ENCODE measurements at places on chromosomes 5 and 9. TPM values are rescaled to one million over a fixed set of nuclear protein-coding genes. Genes with fewer than 3 reads are reported as not detected.
A peak's percentile ranks its signal among the peaks of the same experiment; 100 is the strongest.

The MARCOL gene
- total RNA-seq, result not detected

The RFESD gene
- total RNA-seq, result 4.2 TPM

The WHRN gene
- 28.2 TPM for total RNA-seq

The SPAAR gene
- total RNA-seq, result 0.14 TPM

The IL9 gene
- not detected for total RNA-seq

The LTC4S gene
- 5.0 TPM for total RNA-seq

The SLC6A19 gene
- not detected for total RNA-seq

The PTPRD gene
- 109 TPM for total RNA-seq

The FLT4 gene
- 1.8 TPM for total RNA-seq

The GABRP gene
- total RNA-seq, result 327 TPM

The GPBP1 gene
- total RNA-seq, result 134 TPM

The UHRF2 gene
- 61.2 TPM for total RNA-seq

The IFNK gene
- not detected for total RNA-seq

The RXRA gene
- 46.0 TPM for total RNA-seq

The PRRX2 gene
- 10.1 TPM for total RNA-seq

The AGTPBP1 gene
- total RNA-seq, result 27.0 TPM

The TEX48 gene
- total RNA-seq, result not detected

The SLC45A2 gene
- total RNA-seq, result 0.45 TPM

- no peak for DNase-seq
These were observed 91.4 kb downstream of the ADAMTS12 start for GRCh38 chr5:33800241-33800950.

DNA sequence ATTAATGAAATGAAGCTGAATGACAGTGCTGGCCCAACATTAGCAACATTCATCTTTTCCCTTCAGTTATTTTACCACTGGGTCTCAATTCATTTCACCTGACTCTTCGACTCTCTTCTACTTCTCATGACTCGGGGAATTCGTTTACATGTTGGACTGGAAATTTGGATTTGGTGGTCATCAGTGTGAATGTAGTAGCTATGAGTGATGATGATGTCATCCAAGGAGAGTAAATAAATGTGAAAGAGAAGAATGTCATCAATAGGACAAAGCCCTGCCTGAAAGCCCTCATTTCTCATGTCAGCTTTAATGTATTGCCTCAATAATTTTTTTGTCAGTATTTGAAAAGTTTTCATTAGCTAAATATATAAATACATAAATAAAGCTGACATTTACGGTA is 21.9 kb upstream of the CFAP95 start:
- no peak for DNase-seq

- DNase-seq, result no peak
These were observed 179.9 kb upstream of the SEMA6A start for GRCh38 chr5:116754556-116754955.

- no peak for DNase-seq
These were observed 2.4 kb downstream of the CD180 start for GRCh38 chr5:67194166-67194565.

GRCh38 chr9:108756746-108757490 is 98.9 kb downstream of the ACTL7B start:
- no peak for DNase-seq

GRCh38 chr5:43627028-43627427 is 24.0 kb downstream of the NNT start:
- no peak for DNase-seq

GRCh38 chr5:94694671-94695070 is 76.2 kb downstream of the SLF1 start:
- no peak for DNase-seq

GRCh38 chr5:148841519-148841918 is 15.1 kb downstream of the ADRB2 start:
- no peak for DNase-seq

DNA sequence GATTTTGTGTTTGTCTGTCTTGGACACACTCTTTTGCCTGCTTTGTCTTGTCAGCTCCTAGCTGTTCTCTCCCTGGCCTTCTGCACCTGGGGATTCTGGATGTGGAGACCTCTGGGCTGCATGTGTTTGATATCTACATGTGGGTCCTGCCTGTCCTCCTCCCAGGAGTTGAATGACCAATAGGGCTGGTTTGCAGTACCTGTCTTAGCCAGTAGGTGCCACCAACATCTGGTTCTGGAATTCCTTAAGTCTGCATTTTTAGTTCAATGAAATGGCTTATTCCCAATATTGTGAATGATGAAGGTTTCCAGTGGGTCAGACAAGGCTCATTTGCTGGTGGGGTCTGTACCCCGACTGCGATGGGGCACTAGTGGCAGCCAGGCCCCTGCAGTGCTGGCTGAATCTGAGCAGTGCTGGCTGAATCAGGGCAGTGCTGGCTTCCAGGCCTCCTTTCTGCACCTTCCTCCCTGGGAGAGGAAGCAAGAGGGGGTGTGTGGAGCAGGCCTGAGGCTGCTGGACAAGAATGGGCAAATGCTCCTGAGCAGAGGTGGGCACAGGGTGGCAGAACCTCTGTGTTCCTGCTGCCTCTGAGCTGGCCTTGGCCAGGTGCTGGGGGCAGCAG is 73.3 kb downstream of the RXRA start:
- no peak for DNase-seq

GRCh38 chr5:107512029-107512428 is 158.7 kb downstream of the EFNA5 start:
- DNase-seq, result no peak

- DNase-seq, result no peak
These were observed 238.9 kb upstream of the NR4A3 start for GRCh38 chr9:99582814-99583213.

DNA sequence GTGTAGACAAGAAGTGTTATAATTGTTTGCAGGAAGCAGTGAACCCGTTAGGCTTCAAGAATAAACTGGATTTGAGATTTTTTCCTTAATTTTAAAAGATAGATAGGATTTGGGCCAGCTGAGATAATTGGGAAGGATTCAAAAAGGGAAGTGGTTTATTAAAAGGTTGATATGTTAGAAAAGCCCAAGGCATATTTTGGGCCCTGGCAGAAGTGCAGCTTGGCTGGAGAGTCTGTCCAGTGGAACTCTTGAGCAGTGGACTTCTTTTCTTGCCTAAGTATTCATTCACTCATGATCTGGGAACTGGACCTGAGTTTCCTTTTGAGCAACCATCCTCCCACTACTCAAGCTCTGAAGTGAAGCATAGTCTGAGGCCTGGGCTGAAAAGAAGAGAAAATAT is 433.4 kb downstream of the ZSWIM6 start:
- DNase-seq, result no peak

- DNase-seq, result no peak
These were observed 96.7 kb upstream of the ALDH1B1 start for GRCh38 chr9:38295764-38296163.

DNA sequence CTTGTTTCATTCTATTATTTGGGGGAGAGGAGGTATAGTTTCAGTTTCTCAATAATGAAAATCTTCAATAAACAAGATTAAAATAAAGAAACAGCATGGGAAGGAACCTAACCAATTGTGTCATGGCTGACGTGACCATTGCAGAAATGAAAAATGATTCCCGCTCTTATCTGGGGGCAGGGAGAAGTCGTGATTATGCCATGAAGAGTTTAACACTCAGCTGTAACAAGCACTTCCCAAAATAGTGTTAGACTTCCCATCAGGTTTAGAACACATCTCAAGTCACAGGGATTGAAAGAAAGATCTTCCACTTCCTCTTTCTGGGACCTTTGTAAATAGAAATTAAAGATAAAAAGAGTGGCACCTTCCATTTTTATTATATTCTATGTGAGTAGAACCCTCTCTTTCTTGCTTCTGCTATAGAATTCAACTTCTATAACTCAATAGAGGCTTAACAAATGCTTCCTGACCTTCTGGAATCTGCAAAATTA is 122.2 kb downstream of the TRPM6 start:
- no peak for DNase-seq

- no peak for DNase-seq
These were observed 24.9 kb downstream of the LPCAT1 start for GRCh38 chr5:1498623-1499416.

- no peak for DNase-seq
These were observed 14.3 kb downstream of the AFF4 start for GRCh38 chr5:132949136-132949535.

DNA sequence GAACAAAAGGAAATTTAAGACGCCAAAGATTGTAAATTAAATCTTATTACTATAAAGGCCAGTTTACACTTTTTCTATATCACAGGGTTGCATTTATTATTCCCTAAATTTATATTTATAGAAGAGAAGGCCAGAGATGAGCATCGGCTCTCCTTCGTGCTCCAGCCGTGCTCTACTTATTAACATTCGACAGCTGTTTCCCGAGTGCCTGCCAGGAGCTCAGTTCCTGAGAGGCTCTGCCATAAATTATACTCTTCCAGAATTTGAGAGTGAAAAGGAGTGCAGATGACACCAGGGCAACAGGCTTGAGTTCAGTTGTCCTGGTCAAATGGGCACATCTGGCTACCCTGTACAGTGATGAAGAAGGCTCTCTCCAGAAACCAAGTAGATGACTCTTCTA is 70.1 kb downstream of the PCSK5 start:
- no peak for DNase-seq

DNA sequence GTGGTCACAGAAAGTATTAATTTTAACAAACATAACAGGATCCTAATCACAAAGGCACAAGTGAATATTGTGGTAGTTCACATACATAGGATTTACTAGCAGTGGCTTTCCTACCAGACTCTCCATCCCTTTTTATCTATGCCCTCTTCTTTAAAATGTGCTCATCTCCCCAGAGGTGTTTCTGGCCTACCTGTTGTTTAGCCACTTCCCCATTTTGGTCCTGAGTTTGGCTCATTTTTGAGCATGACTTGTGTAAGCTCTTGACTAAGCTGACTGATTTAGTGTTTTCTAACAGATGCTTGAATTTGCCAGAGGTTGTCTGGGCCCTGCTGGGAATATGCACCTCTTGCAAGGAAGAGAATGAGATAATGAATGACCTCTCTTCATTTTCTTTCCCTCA is 517.7 kb upstream of the CLINT1 start:
- no peak for DNase-seq

GRCh38 chr9:114193090-114193489 is 37.8 kb downstream of the COL27A1 start:
- no peak for DNase-seq

DNA sequence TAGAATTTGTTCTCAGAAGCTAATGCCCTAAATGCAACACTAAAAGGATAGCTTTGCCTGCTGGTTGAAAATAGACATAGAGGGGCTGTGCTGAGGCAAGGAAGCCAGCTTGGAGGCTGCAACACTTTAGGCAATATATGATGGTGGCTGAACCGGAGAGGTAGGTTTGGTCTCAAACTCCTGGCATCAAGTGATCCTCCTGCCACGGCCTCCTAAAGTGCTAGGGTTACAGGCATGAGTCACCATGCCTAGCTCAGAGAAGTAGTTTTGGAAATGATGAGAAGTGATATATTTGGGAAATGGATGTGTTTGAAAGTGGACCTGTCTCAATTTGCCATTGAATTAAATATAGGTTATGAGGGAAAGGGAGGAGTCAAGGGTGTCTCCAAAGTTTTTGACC is 10.0 kb downstream of the DUSP1 start:
- no peak for DNase-seq

GRCh38 chr5:10648806-10649665 is 85.2 kb downstream of the ANKRD33B start:
- DNase-seq, result no peak

- no peak for DNase-seq
These were observed 180.5 kb downstream of the RFK start for GRCh38 chr9:76213751-76214150.

DNA sequence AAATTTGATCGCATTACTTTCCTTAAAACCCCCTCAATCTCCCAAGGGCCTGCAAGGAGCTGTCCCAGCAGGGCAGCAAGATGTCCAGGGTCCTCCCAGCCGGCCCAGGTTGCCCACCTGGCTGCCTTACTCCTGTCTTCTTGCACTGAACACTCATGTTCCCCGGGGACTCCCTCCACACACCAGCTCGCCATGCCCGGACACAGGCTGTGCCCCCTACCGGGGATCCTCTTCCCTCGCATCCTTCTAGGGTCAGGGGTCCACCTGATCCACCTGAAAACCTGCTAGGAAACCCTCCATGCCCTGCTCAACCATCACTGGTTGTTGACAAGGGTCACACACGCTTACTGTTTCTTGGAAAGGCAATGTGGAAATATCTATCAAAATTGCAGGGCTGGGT is 172.0 kb upstream of the MSX2 start:
- no peak for DNase-seq

GRCh38 chr9:126844085-126844484 is 16.4 kb upstream of the ZBTB34 start:
- DNase-seq, result peak; percentile 22

DNA sequence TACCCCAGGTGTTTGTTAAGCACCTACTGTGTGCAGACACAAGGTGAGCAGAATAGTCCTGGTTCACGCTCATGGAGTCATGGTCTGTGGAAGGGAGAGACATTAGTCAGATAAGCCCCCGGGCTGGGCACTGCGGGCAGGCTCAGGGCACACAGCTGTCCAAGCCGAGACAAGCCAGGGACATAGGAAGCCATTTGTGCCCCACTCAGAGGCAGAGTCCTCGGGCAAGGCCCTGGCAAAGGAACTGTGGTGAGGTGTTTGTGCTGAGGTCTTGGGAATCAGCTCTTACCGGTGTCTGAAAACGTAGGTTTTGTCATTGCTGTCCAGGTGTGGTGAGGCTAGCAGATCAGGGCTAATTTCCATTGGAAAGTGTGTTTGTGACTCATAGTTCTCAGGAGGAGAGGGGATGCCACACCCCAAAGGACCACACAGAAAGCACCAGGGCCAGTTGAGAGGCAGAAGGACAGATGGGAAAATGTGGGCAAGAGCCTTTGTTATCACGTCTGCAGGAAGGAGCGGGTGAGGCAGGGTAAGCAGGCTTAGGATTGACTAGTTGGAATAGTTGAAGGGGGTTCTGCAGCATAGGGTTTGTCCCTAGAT is 46.1 kb upstream of the NEURL1B start:
- DNase-seq, result no peak

DNA sequence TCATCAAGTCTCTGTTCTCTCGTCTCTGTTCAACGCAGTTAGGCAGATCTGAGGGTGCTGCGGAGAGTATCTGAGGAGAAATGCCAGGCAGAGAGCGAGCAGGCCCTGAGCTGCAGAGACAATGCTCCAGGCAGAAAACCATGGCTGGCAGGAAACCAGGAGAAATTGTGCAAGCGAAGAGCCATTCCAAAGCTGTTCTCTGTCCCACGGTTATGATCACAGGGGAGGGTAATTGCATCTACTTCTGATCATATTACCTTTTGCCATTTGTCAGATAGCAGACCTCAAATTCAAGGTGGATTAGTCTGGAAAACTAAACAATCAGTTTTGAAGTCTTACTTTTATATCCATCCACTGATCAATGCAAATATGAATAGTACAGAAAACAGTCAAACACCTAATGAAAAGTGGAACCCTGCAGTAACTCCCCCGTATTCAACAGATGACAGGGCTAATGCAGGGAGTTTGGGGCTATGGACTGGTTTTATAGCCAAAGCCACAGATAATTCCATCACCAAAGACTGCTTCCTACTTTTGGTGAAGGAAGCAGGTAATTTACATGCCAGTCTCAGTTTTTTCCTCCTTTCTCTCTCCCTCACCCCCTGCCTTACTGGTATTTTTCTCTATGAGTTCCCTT is 228.0 kb downstream of the DCP2 start:
- DNase-seq, result no peak

DNA sequence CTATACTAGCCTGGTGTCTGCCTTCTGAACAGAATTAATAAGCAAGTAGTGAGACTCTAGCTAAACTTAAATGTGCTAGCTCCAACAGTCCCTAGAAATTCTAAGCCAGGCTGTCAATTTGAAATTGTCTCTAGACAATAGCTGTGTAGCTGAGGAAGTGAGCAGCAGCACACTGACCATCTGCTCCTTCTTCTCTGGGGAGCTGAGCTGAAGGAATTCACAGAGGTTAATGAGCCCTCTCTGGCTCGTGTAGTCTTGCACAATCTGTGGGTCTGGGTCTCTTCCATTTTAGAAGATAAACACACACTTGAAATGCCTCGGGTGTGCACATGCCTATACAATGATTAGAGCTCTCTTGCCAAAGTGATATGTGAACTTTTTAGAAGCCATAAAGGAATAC is 63.5 kb upstream of the BARX1 start:
- DNase-seq, result no peak
